Right renal cortex interstitium (tissue), 3 donors: ENCODE measurements at places on chromosomes 4 and X.

DNA sequence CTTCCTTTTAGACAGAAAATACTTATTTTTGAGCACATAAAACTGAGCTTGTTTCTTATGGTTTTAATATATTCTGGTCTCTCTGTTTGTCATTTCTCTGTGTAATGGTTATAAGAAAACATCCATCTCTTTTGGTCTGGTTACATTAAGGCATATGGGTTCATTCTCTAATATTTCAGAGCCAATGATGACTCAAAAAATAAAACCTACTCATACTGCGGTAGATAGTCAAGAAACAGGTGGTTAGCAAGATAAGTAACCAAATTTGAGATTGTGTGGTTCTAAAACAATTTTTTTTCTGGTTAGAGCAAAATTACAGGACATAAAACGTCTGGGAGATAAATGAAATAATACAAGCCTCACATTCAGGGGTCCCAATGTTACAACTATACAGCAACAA lies 654.5 kb downstream of the STIM2 start:
- no peak for DNase-seq

- DNase-seq = no peak
These were observed 53.6 kb upstream of the FUNDC1 start for GRCh38 chrX:44596277-44596676.

- no peak for DNase-seq
These were observed 18.8 kb upstream of the RPS6KA3 start for GRCh38 chrX:20285511-20285910.

DNA sequence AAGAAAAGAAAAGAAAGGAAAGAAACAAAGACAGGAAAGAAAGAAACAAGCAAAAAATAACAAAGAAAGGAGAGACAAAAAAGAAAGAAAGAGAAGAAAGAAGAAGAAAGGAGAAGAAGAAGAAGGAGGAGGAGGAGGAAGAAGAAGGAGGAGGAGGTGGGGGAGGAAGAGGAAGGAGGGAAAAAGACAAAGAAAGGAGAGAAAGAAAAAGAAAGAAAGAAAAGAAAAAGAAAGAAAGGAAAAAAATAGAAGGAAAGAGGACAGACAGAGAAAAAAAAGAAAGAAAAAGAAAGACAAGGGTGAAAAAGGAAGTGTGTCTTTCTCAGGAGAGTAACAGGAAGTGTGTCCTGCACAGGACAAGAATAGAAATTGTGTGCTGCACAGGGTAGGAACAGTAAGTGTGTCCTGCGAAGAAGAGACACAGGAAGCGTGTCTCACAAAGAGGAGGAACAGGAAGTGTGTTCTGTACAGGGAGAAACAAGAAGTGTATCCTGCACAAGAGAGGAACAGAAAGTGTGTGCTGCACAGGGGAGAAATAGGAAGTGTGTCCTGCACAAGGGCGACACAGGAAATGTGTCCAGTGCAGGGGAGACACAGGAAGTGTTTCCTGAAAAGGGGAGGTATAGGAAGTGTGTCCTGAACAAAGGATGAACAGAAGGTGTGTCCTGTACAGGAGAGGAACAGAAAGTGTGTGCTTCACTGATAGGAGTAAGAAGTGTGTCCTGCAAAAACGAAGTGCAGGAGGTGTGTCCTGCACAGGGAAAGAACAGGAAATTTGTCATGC lies 101.2 kb downstream of the ARSF start:
- DNase-seq = no peak

- DNase-seq = no peak
These were observed 315.5 kb upstream of the ADGRL3 start for GRCh38 chr4:60884587-60884986.
